ENCODE measurements at places on chromosomes 3 and 15.

GRCh38 chr3:24493746-24494617, 668 bp downstream of the THRB start:
- no peak for DNase-seq

DNA sequence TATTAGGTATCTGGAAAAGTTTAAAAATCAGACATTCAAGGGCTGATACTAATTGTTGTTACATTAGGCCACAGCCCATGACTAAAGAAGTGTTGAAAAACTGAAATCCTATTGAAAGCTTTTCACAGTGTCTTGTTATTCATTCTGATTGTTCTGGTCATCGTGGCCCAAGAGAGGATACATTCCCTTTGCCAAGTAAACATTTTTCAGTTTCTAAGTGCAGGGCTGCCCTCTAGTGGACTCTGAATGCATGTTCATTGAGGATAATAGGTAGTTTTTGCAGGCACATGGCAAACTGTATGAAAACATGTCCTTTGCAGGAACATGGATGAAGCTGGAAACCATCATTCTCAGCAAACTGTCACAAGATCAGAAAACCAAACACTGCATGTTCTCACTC, 181.1 kb downstream of the MYRIP start:
- DNase-seq: peak; percentile 42

DNA sequence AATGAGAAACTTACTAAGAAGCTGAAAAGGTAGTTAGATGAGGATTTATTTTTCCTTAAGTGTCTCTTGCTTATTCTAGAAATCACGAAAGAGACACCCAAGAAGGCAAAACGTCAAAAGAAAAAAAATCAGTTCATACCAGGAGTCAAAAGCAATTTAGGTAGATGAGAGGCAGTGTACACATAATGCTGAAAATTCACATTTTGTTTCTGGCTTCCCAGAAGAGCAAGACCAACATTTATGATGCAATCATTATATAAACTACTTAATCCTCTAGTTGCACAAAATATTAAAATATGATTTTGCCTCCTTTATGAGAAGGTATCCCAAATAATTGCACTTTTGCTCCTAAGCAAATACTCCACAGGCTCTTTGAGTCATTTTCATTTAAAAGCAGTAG, 228.0 kb downstream of the FMN1 start:
- no peak for DNase-seq

DNA sequence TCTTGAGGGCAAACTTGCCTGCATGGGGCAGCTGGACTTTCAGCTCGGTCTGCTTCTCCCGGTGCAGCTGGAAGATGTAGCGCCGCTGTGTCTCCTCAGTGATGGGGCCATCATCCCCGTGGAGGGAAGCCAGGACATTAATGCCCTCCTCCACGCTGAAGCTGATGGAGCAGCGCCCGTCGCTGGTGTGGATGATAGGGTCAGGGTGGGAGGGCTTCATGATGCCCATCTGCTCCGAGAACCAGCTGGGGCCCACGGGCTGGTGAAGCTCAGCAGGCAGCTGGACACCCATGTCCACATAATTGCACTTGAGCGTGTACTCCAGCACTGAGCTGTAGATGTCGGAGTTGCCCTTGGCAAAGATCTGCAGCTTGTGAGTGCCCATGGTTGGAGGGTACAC, 46.9 kb downstream of the KY start:
- DNase-seq: no peak

GRCh38 chr3:177150970-177151627, 46.2 kb downstream of the TBL1XR1 start:
- peak; percentile 88 for DNase-seq
